ENCODE measurements at places on chromosomes 12 and 14.

DNA sequence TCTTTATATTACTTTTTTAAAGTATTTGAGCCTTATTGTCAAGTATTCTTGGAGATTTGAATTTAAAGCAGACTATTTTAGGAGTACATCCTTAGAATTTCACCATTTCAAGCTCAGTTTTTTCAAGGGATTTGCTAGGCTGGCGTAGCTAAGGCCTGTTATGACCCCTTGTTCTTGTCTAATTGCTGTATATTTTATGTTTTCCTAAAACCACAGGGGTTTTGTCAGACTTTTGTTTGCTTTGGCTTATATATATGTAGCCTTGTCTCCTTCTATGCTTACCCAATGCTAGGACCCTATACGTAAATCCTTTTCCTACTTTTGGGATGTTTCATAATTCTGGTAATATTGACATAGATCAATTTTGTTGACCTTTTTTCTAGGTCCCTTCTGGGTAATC, 147.0 kb upstream of the SYT10 start:
- no peak for DNase-seq

DNA sequence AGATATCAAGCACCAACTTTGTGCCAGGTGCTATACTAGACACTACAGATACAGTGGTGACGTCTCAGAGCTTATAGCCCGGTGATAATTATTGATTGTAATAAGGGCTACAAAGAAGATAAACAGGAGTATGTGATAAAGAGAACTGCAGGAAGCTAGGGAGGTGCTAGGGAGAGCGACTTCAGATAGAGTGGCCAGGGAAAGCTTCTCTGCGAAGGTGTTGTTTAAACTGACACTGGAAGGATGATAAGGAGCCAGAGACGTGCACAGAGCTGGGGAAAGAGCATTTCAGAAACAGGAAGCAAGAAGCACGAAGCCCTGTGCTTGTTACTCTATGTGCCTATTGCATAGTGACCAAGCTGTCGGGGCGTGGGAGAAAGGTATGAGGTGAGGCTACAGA, 48.1 kb upstream of the OTX2 start:
- DNase-seq, result no peak

DNA sequence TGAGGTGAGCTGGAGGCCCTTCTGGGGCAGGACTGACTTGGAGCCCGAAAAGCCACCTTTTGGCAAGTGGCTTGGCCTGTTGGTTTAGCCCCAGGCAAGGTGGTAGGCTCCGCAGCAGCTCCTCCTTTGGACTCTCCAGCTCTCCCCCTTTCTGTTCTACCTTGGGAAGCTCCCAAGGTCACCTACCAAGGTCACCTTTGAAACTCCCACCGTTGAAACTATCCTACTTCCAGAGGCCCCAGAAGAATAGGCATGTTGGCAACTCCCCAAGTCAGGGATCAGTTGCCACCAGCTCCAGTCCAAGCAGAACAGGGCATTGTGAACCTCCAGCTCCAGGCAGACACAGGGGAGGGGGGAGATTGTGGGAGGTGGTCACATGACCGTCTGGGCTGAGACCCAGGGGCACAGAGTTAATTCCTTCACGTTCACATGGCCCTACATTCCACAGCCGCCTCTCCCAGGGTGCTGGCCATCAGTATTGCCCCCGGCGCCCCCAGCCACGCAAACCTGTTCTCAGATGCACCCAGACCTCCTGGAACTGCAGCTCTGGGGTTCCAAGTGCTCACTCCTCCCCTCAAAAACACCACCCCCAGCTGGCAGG, 14.4 kb downstream of the IRF2BPL start:
- no peak for DNase-seq

- DNase-seq, result no peak
Measured at GRCh38 chr14:60265163-60265562, 16.1 kb downstream of the PPM1A start.

DNA sequence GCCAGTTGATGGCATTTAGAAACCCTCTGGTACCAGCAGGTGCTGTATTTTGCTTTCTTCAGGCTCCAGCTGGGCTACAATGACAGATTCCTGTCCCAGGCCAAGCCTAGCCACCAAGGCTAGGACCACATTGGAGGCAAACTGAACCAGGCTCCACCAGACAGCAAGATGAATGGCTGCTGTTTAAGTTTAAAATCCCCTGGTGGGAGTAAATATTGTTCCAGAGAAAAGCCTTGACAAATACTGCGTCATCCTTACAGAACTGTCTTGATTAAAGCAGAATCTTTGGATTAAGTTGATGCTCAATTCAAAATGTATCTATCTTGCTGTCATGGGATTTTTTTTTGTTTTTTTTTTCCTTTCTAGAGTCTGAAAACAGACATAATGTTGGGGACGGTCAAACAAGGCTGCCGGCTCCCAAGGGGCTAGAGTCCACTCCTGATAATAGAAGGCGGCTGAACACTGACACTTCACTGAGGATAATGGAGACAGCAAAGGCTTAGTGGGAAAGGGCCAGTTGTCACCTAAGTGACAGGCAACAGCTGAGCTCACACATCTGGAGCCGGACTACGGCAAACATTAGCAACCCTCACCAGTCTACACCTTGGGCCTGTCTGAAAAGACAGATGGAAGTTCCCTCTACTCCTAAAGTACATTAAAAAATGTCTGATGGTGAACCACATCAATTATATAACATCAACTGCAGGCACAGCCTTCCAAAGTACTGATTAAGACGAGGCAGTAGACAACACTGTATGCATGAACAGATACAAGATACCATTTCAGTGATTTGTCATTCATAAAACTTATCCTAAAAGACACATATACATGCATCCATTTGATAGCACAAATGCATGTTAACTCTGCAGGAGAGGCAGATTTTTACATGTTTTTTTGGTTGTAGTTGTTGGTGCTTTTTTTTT, 1.7 kb downstream of the PRICKLE1 start:
- no peak for DNase-seq

DNA sequence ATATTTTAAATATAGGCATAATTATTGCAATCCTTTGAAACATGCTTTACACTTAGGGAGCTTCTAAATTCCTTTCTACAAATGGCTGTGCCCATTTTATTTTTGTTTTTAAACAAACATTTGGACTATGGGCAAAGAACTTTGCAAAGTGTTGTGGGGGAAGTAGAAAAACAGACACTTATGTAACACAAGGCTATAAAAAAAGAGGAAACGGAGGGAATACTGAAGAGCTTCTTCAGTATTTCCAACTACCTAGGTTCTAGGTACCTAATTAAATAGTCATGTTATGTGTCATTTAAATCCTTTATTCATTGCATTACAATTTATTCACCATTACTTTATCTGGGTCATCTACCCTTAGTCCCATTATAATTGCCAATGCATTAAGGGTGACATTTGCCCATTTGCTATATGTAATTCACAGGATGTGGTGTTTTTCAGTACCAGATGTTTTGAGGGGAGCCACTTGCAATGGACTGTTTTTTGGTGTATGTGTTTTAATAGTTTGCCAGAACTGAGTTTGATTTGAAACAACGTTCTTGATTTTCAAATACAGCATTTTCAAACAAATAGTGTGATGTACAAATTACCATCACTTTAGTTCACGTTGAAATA, 1.5 kb upstream of the MSRB3 start:
- no peak for DNase-seq

DNA sequence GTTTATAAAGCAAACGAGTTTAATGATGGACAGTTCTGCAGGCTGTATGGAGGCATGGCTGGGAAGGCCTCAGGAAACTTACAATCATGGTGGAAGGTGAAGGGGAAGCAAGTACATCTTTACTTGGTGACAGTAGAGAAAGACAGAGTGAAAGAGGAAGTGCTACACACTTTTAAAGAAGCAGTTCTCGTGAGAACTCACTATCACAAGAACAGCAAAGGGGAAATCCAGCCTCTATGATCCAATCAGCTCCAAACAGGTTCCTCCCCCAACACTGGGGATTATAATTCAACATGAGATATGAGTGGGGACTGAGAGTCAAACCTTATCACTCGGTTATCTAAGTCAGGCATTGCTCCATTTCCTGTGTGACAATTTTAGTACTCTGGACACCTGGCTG, 189.9 kb upstream of the CNTN1 start:
- no peak for DNase-seq

DNA sequence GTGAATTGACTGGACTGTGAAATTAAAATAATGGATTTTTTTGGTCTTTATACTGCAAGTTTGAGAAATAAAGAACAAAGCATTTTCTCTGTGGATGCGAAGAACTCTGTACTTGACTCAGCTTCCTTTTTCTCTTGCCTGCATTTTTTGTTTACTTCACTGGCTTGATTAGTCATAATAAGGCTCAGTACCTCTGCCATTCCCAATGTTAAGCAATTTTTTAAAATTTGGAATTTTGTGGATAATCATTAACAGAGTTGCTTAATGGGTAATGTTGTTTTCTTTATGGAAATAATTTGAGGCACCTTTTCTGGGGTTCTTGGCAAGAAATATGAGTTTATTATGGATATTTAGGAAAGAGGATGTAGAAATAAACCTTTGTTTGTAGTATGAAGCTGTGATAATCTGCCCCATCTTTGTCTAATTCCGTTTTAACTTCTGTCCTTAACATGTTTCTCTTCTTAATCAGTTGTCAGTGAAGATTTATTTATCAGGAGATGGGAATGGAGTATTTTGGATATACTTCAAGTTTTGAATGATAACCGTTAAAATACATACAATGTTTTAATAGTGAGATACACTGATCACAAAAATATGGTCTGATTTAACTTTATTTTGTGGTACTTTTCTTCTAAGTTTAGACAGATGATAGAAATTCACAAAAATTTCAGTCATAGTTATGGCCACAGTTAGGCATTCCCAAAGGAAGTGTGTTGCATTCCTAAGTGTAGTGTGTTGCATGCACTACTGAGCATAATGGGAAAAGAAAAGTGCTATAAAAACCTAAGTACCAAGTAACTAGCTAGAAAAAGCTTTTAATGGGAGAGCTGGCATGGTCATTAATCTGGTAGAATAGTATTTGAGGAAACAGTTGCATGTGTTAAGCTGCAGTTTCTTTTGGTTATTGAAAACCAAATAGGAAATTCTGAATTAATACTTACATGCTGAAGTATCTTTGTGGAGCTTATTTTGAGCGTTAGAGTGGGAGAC, 27.7 kb downstream of the WNK1 start:
- no peak for DNase-seq

DNA sequence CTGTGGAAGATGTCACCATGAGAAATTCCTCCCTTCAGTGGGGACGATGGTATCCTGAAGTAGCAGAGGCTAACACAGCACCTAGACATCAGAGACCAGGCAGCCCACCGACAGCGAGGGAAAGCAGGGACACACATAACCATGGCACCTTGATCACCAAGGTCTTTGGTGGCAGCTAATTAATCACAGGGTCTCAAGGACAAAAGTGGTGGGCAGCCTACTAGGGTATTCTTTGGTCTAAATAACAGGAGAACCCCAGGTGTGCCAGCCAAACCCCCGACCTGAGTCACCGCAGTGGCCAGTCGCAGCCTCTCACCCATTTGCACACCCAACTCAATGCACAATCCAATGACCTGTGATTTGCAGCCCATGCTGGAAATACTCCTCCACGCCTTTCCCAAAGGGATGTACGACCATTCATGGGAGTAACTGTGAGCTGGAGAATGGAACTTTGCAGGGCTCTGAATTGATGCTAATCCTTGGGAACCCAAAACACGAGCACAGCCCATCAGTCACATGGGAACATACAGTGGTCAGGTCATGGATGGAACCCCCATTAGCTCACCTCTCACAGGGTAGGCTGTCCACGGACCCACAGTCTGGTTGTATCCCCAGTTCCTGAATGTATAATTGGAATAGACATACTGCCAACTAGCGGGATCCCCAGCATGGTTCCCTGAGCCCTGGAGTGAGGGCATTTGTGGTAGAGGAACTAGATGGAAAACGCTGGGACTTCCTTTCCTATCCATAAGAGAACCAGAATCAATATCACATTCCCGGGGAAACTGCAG, 58.7 kb upstream of the C14orf180 start:
- no peak for DNase-seq

- no peak for DNase-seq
Measured at GRCh38 chr12:117098024-117098360, 1.2 kb downstream of the TESC start.

GRCh38 chr12:94596596-94596995, 53.8 kb downstream of the TMCC3 start:
- no peak for DNase-seq

DNA sequence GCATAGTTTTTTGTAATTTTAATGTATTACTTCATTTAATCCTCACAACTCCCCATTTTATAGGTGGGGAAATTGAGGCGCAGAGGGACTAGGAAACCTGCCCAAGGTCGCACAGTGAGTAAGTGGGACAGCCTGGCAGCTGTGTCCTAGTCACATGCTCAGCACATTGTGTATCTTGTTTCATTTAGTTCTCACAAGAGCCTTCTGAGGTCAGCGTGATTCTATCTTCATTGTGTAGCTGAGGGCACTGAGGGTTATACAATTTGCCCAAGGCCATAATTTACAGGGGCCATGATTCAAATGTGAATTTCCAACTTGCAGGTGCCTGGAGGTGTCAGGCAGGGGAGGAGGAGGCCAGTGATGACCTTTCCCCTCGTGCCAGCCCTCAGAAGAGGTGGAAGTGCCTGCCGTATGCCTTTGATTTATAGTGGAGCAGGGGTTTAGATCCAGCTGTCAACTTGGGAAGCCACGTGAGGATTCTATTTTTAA, 30.3 kb upstream of the SMOC1 start:
- no peak for DNase-seq

GRCh38 chr14:45251912-45252311, 1.1 kb downstream of the MIS18BP1 start:
- no peak for DNase-seq

DNA sequence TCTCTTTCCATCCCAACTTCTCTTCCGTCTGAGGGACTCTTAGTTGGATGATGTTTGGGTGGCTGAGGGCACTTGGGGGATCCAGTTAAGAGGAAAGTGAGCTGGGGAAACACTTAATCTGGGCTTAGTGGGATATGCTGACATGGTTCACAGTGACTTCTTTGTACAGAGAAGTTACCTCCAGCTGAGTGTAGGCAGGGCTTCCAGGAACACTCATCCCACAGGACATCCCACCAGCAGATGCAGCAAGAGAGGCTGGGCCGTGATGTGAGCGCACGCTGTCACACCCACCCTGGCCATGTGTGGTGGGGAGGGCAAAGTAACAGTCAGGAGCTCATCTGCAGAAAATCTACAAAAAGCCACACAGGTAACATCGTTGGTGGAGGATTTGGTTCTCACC, 832 bp upstream of the CACNA2D4 start:
- no peak for DNase-seq

DNA sequence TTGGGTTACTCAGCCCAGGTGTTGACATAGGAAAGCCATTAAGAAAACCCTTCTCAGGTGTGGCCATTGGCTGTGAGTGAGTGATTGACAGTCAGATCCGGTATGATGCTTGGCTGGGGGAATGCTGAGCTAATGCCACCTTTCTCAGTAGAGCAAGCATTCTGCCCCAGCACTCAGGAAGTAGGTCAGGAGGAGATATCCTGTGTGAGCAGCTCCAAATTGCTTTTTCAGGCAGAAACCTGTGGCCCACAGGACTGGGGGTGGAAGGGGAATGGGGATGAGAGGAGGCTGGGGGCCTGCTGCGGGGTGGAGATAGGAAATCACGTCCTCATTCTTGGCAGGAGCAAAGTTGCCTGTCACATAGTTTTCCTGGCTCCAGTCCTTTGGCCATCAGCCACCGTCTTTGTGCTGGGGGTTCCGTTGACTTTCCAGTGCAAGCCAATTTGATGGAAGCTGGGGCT, 55.7 kb downstream of the NINJ2 start:
- no peak for DNase-seq
